ENCODE measurements at places on chromosomes 7 and 10.
A peak's percentile ranks its signal among the peaks of the same experiment; 100 is the strongest.

DNA sequence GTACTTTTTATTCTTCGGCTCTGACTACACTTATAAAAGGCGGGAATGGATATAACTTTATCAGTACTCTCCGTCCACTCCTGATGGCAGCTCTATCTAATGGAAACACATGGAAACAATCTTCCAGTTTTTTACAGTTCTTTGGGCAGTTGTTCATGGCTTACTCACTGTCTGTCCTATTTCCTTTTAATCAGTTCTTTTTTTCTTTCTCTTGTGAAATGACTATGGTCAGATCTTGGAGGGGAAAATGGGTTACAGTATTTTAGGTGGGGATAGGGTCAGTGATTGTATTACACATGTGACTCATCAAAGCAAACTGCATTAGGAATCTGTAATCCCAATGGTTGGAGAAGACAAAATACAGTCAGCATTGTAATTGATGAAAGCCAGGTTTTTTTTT, 112.4 kb downstream of the BICC1 start:
- DNase-seq: no peak

- no peak for DNase-seq
Measured at GRCh38 chr7:70303780-70304179, 705.5 kb downstream of the AUTS2 start.

GRCh38 chr10:51244748-51245490, 170.6 kb downstream of the PRKG1 start:
- DNase-seq: no peak

GRCh38 chr7:3399858-3400257, 98.8 kb downstream of the SDK1 start:
- no peak for DNase-seq

GRCh38 chr7:96188174-96188581, 133.7 kb downstream of the SLC25A13 start:
- no peak for DNase-seq

DNA sequence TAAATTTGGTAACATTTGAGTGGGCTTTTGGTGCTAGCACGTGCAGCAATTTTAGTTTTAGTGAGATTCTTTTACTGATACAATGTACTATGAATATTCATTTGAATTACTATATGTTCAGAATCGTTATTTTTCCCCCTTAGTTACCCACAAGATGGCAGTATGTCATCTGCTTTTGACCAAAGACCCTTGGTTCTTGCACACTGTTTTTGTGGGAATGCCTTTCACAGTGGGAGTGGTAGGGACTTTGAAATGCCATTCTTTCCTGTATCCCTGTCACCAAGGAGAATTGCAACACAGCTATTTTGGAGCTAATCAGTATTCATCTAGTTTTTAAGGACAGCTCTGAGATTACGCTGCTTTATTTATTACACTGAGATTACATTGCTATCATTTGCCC, 40.6 kb downstream of the SEC23IP start:
- DNase-seq: no peak

DNA sequence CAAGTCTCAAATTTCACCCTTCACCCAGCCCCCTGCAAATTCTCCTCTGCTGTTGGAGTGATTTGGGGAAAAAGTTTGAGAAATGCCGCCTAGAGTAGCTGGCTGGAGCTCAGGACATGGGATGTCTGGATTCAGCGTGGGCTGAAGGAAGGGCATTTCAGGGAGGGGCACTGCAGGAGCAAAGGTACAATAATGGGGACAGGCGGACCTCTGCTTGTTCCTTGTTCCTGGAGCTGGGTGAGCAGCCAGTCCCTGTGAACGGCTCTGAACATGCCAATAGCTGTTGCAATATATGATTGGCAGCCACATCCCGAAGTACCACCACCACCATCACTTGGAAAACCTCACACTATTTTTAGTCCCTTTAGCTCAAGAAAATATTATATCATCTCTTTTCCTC, 23.4 kb downstream of the ADRA2A start:
- DNase-seq: no peak

GRCh38 chr7:24404315-24404714, 120.3 kb downstream of the NPY start:
- no peak for DNase-seq

- DNase-seq: no peak
Measured at GRCh38 chr7:42167631-42168236, 69.3 kb downstream of the GLI3 start.

GRCh38 chr10:62653254-62653653, 151.3 kb upstream of the ADO start:
- no peak for DNase-seq

DNA sequence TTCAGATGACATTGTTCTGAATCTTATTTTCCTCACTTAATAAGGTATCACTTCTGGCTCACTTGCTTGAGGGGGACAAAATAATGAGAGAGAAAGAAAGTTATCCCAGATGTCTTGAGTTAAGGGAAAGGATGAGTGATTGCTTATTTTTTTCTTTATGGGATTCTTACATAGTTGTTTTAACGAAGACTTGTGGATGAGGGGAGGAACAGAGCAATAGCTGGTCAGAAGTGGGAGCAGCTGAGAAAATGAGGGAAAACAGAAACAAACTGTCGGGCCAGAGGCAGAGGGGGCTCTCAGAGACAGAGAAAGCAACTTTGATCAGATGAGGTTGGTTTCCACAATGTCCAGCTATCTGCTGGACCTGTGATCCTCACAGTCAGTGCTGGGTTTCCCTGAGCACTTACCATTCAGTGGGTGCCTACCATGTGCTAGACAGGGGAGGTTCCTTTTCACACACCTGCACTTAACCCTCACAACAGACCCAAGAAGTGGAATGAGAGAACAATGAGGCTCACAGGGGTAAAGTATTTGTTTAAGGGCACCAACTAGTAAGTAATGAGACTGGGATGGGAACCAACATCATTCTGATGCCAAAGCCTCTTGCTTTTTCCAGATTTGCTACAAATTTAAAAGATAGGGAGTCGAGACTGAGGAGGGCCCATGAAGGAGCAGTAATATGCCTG, 64.2 kb downstream of the BICC1 start:
- no peak for DNase-seq

- no peak for DNase-seq
Measured at GRCh38 chr7:130272381-130273080, 5.9 kb downstream of the CPA2 start.

GRCh38 chr7:25118048-25118753, 6.9 kb downstream of the CYCS start:
- DNase-seq: no peak

GRCh38 chr10:101222683-101223273, 6.5 kb downstream of the LBX1 start:
- no peak for DNase-seq

GRCh38 chr10:79378647-79379511, 31.6 kb downstream of the PPIF start:
- peak; percentile 48 for DNase-seq

GRCh38 chr10:33037726-33038125, 79.7 kb upstream of the ITGB1 start:
- DNase-seq: no peak

GRCh38 chr10:8063128-8063908, 8.8 kb downstream of the GATA3 start:
- no peak for DNase-seq

- DNase-seq: no peak
Measured at GRCh38 chr10:73875139-73875475, 752 bp upstream of the CAMK2G start.

GRCh38 chr10:112807013-112807412, 143.0 kb upstream of the TCF7L2 start:
- DNase-seq: no peak

- no peak for DNase-seq
Measured at GRCh38 chr10:19468413-19468812, 347.8 kb upstream of the PLXDC2 start.

GRCh38 chr10:81843042-81843441, 32.0 kb upstream of the NRG3 start:
- no peak for DNase-seq

DNA sequence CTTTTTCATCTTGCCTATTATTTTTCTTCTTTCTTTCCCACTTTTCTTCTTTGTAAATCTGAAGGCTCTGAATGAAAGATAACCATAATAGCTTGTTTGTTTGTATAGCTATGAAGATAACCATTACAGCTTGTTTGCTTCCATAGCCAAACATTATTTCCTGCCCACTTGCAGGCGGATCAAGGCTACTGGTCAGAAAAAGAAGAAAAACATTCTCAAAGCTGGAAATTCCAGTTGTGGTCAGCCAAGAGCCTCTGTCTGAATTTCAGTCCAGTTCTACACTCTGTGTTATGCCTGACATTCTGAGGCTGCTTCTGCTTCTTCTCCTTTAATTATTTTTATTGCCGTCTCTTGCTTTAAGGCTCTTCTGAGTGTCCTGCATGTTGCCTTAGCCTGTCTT, 48.9 kb downstream of the TMEM178B start:
- DNase-seq: no peak

DNA sequence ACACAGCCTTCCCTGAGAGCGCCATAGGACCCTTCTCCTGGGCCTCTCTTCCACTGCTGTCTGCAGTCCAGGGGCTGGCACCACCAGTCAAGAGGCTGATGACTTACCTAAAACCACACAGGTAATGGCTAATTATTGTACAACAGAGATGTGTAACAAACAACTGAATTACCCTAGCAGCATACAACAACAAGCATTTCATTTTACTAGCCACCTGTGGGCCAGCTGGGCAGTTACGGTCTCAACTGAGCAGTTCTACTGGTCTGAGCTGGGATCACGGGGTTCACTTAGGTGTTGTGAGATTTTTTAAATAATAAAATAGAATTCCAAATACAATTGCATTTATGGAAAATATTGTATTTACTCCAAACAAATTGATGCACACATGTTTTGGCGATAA, 431.9 kb downstream of the TNS3 start:
- no peak for DNase-seq

GRCh38 chr10:69869291-69869961, 67.7 kb downstream of the COL13A1 start:
- no peak for DNase-seq

DNA sequence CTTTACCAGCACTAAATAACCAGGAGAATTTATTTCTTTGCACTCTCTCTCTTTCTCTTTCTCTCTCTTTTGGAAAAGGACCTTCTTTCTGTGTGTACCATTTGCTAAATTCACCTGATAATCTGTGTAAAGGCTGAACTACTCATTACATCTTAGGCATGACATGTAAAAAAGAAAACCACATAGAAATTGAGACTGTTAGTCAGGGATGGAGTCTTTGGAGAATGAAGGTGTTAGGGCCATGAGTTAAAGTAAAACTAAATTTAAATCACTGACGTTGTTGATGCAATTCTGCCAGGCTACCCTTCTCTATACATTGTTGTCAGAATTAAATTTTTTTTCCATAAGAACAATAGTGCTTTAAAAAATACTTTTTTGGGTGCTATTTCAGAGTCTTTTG, 263.3 kb downstream of the PTEN start:
- DNase-seq: no peak

DNA sequence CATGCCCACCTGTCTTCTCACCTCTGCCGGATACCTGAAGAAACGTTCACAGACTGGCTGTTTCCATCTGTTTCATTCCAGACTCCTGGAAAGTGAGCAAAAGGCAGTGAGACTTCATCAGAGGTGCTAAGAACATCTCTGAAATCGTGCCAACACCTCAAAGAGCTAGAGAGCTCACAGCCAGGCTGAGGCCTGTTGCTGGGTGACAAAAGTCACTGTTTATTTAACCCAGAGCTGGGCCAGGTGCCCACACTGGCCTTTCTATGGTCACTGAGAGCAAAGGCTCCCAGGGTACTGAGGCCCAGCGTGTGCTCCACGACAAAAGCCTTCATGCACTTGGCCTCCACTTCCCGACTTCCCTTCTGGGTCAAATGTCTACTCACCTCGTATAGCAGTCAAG, 3.7 kb upstream of the NANOS1 start:
- DNase-seq: no peak

GRCh38 chr10:28181478-28182096, 121.3 kb downstream of the MPP7 start:
- DNase-seq: no peak

DNA sequence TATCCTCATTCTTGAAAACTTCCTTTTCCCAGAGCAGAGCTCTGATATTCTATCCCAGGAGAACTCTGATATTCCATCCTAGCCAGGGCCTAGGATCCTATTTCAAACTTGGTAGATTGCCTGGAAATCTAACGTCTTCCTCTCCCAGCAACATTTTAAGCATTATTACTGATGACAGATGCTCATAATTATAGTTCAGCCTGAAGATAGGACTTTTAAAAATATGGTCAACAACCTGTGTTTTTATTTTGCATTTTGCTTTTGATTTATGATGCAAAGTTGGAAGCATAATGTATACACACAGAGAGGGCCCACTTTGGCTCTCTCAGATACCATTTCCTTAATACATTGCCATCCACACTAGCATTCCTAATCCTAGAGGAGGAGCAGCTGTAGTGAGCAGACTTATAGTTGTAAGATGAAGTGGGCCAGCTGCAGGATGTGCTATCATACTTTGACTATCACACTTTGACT, 457.4 kb upstream of the TPK1 start:
- no peak for DNase-seq

DNA sequence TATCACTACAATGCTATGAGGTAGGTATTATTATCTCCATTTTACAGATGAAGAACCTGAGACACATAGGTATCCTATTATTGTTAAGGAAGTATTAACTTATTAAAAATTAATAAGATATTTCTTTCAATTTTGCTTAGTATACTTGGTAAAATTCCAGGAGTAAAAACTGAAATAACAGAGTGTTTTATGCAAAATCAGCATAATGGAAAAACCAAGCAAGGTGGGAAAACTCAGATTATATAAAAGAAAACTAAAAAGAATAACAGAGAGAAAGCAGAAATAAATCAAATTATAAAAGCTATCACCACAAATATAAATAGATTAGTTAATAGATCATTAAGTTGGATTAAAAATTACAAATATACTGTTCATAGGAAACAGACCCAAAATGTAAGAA, 82.0 kb downstream of the CPXM2 start:
- no peak for DNase-seq

DNA sequence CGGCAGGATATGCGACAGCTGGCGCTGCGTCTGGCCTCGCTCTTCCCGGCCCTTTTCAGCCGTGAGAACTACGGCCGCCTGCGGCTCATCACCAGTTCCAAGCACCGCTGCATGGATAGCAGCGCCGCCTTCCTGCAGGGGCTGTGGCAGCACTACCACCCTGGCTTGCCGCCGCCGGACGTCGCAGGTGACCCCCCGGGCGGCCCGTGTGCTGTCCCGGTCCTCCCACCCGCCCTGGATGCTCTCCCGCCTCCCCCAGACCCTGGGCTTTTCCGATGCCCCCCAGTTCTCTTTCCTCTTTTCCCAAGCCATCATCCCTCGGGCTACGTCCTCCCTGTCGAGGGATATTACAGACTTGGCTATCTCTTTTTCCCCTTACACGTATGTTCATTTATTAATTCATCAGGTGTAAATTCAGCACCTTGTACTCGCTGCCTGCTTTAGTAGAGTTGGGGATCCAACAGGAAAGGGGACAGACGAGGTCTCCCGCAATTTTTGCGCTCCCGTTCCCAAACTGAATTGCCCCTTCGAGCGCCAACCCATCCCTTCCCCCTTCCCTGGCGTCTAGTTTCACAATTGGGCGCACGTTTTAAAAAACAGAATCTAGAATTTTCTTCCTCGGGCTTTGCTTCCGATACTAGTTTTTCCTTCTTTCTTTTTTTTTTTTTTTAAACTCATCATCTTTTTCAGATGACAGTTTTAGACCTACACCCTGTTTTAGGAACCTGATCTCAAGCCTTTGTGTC, 846 bp downstream of the MINPP1 start:
- peak; percentile 80 for DNase-seq

Data from activated effector memory CD4-positive, alpha-beta T cell treated with anti-CD3 and anti-CD28 coated beads, Interleukin-2, amount 50 U/mL, for 16 hours (primary cell).